Testis (tissue), 5 donors: ENCODE measurements at places on chromosomes 7 and 10. TPM values are rescaled to one million over a fixed set of nuclear protein-coding genes. Genes with fewer than 3 reads are reported as not detected.

Gene TNKS2
- 36.1 TPM for total RNA-seq

Gene MASTL
- 16.0 TPM for total RNA-seq

Gene H2BK1
- total RNA-seq, result not detected

Gene AMPH
- 7.6 TPM for total RNA-seq

GRCh38 chr7:124480821-124481290 is 284.7 kb downstream of the GPR37 start:
- DNase-seq, result no peak

DNA sequence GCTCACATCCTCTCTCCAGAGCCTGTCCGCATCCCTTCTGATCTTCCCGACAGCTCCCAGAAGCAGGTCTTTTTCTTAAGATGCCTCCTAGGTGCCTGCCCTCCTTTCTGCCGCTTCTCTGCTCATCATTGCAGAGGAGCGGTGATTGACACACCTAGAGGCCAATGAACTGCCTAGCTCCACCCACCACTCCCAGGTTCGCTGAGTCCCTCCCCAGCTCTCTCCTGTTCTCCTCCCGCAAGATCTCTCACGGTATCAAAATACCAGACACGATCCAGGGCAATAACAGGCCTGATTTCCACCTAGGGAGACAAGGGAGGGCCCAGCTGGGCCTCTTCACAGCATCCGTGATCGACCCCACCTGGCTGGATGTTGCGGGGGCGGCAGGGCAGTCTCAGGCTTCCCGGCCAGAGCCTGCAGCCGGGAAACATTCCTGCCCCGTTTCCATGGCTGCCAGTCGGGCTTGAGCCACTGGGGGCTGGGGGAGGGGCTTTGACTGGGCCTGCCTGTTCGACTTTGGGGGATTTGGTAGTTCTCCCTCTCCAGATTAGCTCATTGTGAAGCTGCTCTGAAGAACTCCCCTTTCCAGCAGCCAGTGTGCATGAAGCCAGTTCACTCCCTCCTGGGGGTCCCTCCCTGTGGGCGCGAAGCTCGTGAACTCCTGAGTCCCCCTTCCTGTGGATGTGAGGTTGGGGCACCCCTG is 373.5 kb downstream of the RPS24 start:
- DNase-seq, result peak; percentile 98

- DNase-seq, result no peak
Observed at GRCh38 chr7:121697731-121698316, 175.1 kb upstream of the PTPRZ1 start.

DNA sequence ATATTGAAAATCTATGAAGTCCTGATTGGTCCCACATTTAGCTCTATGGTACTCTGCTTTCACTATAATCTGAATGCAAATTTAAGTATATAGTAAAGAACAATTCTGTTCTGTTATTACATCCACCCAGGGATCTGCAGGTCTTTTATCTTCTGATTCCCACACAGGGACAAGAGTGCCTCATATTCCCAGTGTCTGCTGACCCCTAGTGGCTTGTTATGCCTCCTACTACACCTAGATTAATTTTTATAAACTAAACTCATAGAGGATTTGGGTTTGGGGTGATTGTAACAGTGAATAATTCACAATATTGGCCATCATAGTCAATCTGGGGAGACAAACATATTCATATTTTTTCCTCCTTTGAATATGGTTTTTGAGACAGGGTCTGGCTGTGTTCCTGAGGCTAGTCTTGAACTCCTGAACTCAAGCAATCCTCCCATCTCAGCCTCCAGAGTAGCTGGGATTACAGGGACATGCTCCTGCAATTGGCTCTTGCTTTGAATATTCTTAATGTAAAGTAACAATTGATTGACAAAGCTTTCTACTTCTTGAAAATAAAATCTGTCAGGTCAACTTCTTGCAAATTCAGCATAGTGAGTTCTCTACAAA is 282.1 kb downstream of the KCND2 start:
- DNase-seq, result peak; percentile 74

- no peak for DNase-seq
Observed at GRCh38 chr7:51019191-51019844, 236.6 kb upstream of the GRB10 start.

- no peak for DNase-seq
Observed at GRCh38 chr7:43621729-43622448, 39.0 kb downstream of the STK17A start.

DNA sequence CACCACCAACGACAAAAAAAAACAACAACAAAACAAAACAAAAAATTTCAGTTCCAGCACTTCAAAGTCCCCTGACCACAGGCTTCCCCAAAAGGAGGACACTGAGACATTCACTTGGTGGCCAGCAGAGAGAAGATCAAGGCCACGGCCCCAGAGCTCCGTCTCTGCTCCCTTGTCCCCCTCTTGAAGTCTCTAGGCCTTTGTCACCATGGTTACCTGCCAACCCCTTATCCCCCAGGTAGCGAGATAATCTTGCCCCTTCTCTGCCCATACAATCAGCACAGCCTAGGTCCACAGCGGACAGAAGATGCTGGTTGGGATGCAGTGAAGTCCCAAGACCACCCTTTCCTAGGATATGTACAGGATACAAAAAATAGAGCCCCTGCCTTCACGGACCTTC is 30.7 kb downstream of the AFAP1L2 start:
- DNase-seq, result no peak

DNA sequence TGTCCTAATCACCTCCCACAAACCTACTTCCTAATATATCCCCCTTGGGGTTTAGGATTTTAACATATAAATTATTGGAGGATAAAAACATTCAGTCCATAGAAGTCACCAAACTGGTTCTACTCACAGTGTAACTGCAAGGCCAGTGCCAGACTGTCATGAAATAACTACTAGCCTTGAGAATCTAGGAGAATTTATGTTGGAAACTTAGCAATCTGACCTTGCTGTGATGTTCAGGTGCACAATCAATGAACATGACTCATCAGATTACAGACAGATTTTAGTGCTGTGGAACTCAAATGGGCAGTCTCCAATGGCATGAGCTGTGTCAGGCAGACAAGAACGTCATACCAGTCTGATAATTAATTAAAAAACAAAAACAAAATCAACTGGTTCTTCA is 571.4 kb upstream of the IGFBP3 start:
- DNase-seq, result no peak

DNA sequence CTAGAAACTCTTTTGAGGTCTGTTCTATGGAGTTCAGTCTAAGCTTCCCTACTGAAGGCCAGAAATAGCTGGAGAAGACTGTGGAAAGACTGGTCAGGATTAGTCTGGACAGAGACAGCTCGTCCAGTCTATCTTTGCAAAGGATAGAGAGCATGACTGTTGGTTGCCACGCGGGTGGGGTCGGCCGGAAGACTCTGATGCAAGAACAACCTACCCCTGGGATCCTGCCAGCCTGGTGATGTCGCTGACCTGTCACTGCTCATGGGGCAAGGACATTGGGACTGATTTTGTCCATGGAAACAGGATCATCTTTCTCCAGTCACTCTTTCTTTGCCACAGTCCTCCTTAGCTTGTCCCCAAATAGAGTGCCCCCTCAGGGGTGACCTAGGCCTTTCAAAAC is 337.6 kb upstream of the NPSR1 start:
- no peak for DNase-seq

- DNase-seq, result no peak
Observed at GRCh38 chr7:20741801-20742200, 44.9 kb downstream of the SP8 start.

DNA sequence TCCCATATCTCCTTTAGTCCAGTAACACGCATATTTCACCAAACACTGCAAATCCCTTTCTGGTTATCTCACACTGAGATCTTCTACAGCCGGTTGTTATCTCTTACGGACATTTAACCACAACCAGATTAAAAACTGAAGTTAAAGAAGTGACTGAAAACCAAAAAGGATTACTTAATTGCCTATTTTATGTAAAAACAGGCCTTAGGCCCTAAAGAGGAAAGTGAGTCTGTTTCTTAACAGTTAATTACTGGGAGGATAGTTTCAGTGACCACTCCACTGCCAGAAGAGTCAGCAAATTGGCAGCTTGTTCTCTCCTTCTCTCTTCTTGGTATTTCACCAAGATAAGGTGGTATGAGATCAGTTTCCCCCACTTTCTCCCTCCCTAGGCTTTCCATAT is 161.9 kb upstream of the MEOX2 start:
- no peak for DNase-seq
